Epithelial cell of proximal tubule (primary cell): ENCODE measurements at places on chromosomes 4 and X.

DNA sequence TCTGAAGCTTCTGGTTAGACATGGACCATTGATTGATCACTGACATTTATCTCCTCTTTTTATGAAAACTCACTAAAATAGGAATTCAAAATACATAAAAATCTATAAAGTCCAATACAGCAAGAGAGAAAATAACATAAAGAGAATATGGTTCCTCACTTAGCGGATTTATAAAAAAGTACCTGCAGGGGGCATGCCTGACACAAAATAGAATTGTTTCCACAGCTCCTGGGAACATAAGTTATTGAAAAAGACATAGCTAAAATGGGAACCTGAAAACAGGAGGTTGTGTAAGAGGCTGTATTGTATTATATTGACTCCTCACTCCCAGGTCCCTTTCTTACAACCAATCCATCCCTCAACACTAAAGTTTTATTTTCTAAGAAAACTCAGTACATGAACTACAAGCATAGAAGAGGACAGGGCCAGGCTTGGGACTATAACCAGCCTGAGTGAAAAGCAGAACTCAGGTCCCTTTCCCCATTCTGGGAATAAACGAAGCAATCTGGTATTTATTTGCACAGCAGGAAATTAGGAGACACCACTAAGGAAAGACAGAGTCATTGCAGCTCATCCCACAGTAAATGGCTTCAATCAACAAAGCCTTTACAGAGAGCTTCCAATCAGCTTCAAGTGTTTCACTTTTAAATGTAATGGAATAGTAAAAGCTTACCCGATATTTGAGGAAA is 121.1 kb upstream of the NDST4 start:
- DNase-seq: no peak

GRCh38 chrX:72028701-72029470 is 102.8 kb downstream of the RTL5 start:
- no peak for DNase-seq

DNA sequence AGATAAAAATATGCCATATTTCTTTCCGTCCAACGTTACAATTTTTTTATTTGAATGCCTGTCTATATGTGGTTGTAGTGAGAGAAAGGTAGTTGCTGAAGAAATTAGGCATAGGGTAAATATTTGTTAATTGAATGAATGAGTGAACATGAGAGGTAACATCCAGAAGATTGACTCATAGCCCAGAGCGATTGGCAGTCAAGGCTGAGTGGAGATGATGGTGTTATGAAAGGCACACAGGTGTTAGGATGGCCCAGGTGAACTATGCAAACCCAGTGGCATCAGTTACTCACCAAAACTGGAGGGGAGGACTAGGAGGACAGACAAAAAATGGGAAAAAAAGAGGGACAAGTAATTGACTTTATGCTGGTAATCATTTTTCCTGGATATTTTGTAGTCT is 31.7 kb upstream of the SPRY1 start:
- no peak for DNase-seq

DNA sequence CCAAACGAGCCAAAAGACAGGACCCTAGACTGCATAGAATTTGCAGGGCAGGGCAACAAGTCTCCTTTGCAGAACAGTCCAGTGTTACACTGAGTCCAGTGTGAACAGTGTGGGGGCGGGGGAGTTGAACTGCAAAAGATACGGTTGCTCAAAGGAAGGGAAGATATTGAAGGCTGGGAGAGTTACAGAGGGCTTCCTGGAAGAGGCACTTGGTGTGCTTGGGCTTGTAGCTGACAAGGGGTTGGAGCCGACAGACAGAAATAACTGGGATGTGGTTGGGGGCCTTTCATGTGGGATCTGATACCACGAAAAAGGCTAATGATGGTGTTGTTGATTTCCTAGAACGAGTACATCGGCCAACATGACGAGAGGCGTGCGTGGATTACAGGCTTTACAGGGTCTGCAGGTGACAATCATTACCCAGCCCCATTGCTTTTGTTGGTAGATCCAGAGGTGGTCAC is 6.1 kb downstream of the XPNPEP2 start:
- no peak for DNase-seq

GRCh38 chr4:78581618-78582017 is 30.0 kb downstream of the ANXA3 start:
- no peak for DNase-seq

GRCh38 chr4:56301181-56301996 is 85.9 kb downstream of the AASDH start:
- peak; percentile 77 for DNase-seq

DNA sequence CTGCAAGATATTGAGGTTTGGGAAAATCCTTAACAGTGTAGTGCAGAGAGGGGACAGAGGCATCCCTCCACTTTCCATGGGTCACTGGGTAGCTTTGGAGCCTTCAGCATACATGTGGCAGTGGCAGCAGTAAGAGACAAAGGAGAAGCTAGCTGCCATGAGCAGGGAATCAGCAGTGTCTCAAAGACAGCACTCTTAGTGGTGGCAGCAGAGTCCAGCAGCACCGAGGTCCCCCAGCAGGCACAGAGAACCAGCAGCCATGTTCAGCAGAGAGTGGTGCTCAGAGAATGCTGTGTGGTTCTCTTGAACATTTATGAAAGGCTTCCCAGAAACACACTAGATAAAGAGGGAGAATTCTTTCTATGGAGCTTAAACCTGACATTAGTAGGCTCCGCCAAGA is 308.5 kb downstream of the CENPC start:
- no peak for DNase-seq

- DNase-seq: no peak
Measured at GRCh38 chrX:137848266-137848905, 282.5 kb downstream of the ZIC3 start.

- DNase-seq: no peak
Measured at GRCh38 chrX:1851527-1851926, 236.7 kb downstream of the ASMT start.

DNA sequence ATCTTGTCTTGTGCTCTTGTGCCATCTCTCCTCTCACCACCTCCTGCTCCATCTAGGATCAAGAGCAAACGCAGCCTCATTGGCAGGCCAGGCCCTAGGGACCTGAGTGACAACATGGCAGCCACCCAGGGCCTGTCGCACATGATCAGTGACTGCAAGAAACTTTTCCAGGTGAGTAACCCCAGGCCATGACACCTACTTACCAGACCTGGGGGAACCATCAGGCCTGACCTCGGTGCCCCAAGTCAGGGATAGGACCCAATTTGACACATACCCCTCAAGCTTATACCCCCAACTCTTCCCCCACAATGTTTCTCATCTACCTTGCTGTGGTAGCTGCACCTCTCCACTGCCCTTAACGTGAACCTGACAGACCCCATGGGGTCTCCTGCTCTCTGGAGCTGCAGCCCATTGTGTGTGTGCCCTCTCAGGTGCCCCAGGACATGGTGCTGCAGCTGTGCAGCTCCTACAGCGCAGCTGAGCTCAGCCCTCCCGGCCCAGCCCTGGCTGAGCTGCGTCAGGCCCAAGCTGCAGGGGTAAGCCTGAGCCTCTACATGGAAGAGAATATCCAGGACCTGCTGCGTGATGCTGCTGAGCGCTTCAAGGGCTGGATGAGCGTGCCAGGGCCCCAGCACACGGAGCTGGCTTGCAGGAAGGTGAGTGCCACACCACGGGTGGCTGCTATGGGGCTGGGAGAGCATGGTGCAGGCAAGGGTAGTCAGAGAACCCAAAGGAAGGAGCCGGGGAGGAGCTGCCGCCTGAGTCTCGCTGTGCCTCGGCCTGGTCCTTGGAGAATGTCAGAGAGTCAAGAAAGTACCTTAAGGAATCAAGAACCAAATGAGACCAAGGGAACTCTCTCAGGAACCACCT is 74.8 kb downstream of the STARD8 start:
- DNase-seq: no peak

DNA sequence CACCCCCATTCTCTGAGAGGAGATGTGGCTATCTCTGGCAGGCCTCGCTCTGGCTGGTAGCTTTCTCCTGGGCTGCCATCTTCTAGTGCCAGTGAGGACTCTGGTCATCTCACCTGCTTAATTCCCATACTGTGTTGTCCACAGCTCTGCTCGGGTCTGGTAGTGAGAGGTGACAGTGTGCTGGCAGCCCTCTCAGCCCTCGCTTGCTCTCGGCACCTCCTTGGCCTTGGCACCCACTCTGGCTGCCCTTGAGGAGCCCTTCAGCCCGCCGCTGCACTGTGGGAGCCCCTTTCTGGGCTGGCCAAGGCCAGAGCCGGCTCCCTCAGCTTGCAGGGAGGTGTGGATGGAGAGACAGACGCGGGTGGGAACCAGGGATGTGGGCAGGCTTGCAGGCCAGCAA is 52.7 kb downstream of the CPLX1 start:
- no peak for DNase-seq

DNA sequence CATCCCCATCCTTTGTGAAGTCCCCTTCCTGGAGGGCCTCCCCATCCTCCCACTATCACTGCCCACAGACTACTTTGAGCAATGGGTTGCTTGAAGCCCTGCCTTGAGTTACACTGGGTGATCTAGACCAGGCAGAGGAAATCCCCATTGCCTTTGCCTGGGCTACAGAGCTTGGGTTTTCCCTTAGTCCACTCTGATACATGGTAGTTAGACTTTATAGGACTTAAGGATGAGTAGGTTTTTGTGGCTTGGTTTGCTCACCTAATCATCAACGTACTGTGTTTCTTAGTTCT is 56.6 kb downstream of the TMEM131L start:
- DNase-seq: no peak

GRCh38 chr4:101192244-101192643 is 155.1 kb downstream of the PPP3CA start:
- no peak for DNase-seq

DNA sequence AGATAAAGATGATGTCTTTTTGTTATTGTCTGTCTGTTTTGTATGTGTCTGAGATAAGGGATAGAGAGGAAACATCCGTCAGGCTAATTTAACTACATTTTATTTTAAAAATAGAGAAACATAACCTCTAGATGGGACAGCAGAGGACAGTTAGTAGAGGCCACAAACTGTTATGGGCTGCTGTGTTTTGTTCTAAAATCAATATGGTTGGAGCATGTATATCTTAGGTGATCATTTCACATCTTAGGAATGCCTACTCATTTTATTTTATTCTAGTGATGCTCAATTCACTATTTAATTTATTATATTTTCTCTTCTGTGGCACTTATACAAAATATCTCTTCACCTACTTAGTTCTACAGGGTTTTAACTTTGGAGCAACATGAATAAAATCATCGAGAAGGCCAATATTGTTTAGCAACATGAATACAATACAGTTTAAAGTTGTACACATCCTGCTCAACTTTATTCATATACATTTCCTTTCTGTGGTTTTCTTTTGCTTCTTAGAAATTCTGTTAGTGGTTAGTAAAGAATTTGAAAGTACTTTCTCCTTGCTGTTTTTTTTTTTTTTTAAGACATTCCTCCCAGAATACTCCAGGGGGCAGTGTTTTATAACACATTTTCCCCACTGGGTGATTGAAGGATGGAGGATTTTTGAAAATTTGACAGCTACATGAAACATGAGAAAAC is 392.9 kb downstream of the UNC5C start:
- no peak for DNase-seq

DNA sequence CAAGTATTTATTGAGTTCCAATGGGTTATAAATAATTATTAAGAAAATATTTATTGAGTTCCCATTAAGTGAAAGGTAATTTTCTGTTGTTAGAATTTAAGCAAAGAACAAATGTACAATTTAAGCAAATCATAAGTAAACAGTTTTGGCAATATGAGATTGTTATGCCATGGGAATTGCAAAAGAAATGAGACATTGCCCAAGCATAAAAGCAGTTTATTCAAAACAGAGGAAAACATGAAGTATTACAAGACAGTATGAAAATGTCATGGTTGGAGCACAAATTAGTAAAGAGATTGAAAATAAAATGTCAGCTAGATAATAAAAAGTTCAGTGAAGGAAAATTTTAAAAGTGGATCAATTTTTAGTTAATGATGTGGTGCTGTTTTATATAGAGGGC is 706.1 kb upstream of the EPHA5 start:
- no peak for DNase-seq

DNA sequence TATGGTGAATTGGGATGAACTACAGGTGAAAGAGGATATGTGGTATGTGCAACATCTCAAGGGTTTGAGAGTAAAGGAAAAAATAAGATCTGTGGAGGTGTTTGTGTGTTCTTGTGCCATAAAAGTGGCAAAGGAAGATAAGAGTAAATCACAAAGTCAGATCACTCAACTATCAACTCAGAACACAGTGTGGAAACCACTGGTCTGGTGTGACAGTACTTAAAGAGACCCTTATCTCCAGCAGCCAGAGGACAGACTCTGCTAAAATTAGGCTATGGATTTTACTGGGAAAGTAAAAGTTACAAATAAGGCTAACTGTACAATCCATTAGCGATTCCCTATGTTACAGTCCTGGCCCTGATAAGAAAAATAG is 54.0 kb upstream of the PRDM8 start:
- no peak for DNase-seq

DNA sequence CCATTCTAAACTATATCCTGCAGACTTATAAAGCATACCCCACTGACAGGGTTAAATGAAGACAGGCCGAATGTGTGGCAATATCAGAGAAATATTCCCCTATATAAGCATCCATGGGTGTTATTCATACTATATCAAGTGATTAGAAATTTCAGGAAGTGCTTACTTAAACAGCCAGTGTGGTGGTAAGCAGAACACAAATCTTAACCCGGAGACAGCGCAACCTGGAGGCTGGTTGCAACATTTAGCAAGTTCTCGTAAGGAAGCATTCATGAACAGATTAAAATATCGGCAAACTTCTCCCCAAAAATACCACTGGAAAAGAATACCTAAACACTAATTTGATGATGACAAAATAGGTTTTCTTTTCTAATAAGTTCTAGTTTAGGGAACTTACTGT is 261.2 kb downstream of the CBLL2 start:
- DNase-seq: no peak

GRCh38 chrX:135985157-135985972 is at the start of gene SLC9A6:
Gene SLC9A6, plus strand, starts transcription at chrX:135985435. Its CDS starts 224 bp downstream, at chrX:135985659.
- DNase-seq: no peak

DNA sequence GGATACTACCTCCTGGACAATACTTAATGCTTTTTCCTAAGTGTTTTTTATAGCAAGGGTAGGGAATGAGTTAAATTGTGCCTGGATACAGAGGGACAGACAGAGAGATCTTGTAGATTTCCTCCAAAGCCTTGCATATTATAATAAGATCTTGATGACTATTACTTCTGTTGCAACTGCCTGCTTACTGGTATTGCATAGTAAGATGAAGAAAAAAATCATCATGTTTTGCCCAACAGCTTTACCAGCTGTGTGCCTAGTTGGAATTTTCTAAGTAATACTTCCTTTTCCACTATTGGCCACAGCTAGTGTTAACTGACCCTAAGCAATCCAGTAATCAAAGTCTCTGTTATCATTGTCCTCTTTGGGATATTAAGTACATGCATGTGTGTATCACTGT is 139.0 kb downstream of the DCK start:
- no peak for DNase-seq

DNA sequence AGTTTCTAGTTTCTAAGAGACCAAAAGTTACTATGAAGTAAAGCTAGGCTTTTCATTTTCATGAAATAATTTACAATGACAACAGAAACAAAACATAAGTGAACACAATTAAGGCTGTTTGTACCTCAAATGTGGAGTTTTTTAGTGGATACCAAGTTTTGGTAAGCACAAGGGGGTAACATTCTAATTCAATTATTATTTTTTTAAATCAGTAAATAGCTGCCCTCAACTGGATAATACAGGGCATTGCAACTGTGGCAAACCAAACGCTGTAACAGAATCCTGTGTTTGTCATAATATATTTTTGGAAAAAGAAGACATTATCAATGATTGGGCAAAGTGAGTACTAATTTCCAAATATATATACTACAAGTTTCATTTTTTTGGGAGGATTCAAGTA is 150.3 kb downstream of the FBXW7 start:
- no peak for DNase-seq
